Activated T-cell treated with anti-CD3 and anti-CD28 coated beads, Interleukin-2, amount 50 U/mL, for 4 hours (primary cell): ENCODE measurements at places on chromosomes 5 and 9. TPM values are rescaled to one million over a fixed set of nuclear protein-coding genes. Genes with fewer than 3 reads are reported as not detected.

Gene ARHGEF39
- 1.1 TPM for total RNA-seq

Gene CCDC192
- not detected for total RNA-seq

Gene RRAGA
- total RNA-seq = 32.8 TPM

DNA sequence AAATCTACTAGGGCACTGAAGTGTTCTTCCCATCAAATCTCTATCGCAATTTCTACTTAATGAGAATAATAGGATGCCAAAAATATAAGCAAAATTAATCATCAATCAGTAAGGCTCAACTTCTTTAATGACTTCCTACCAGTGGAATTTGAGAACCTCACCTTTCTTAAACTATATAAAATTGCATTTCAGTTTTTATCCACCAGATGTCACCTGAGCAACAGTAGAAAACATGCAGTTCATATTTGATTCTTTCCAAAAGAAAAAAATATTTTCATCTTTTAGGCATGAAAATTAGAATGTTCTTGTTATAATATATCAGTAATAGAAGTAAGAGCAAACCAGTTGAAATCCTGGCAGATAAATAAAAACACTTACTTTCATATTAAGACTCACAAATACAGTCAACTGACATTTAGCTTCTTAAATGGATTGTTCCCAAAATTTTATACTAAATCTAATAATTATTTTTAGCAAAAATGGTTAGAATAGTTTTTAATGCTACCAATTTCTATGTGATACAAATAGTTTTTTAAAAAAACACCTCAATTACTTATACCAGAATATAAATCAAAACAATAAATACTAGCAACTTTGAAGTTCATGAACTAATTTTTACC lies 13.4 kb upstream of the CCDC112 start:
- no peak for DNase-seq

DNA sequence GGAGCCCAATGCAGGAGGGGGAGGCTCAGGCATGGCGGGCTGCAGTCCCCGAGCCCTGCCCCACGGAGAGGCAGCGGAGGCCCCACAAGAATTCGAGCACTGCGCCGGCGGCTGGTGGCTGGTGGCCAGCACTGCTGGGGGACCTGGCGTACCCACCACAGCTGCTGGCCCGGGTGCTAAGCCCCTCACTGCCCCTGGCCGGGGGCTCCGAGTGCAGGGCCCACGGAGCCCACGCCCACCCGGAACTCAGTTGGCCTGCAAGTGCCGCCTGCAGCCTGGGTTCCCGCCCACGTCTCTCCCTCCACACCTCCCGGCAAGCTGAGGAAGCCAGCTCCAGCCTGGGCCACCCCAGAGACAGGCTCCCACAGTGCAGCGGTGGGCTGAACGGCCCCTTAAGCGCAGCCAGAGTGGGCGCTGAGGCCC lies 780.3 kb downstream of the DTWD2 start:
- DNase-seq = no peak

- DNase-seq = peak; percentile 15
These were observed 242.3 kb upstream of the PTGER4 start for GRCh38 chr5:40437452-40437861.

DNA sequence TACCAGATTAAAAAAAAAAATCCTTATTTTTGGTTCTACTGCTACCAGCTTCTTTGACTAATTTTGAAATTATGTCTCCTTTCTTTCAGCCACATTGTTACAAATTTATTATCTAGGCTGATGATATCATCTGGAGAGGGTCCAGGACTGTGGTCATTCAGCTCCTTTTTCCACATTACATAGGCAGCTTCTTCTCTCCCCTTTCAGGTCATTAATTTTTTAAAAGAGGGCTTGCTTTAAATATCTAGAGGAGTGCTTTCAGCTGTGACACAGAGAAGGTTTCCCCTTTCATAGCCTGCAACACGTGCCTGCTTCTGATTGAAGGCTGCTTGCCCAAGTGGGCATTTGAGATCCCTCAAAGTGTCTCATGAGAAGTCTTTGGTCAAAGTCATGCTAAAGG lies 155.7 kb upstream of the PAPPA start:
- no peak for DNase-seq

- DNase-seq = no peak
These were observed 651.4 kb upstream of the DMAC1 start for GRCh38 chr9:8450810-8451545.

GRCh38 chr5:134620634-134621033 lies 12.0 kb downstream of the SAR1B start:
- no peak for DNase-seq

GRCh38 chr9:27548055-27548741 lies 18.6 kb upstream of the MOB3B start:
- DNase-seq = no peak

DNA sequence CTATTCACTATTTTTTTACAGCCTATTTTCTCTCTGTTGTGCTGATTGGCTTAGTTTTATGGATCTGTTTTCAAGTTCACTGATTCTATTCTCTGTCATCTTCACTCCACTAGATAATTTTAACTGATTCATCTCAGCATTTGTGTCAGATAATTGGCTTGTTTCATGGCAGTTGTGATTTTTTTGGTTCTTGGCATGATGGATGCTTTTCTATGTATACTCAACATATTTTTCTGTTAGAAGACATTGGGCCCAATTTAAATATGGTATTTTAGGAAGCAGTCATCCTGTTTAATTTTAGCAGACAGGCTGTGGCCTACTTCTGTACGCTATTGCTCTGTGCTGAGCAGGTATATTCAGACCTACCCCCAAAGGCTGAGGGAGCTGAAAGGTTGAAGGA lies 1865.3 kb upstream of the ACO1 start:
- DNase-seq = no peak

- DNase-seq = no peak
These were observed 168.7 kb upstream of the RPS23 start for GRCh38 chr5:82446809-82447208.

DNA sequence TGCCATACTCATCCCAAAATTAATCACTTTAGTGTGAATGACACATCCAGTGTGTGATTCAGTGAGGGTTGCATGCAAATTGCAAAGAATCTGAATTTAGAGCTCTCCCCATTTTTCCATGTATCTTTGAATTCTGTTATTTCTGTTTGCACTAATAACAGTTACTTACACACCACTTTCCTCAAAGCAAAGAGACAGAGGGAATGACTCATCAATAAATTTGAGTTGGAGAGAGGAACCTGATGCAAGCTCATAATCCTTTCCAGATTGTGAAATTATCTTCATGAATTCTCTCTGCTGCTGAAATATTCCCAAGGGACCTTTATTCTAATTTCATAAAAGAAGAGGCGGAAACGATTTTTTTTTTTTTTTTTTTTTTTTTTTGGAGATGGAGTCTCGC lies 204.8 kb downstream of the CDH9 start:
- DNase-seq = no peak

- DNase-seq = no peak
These were observed 45.0 kb downstream of the MRPL36 start for GRCh38 chr5:1754531-1755220.
